ENCODE measurements at places on chromosomes 2 and 18.

GRCh38 chr2:40218679-40219078 lies 233.2 kb downstream of the SLC8A1 start:
- peak; percentile 51 for DNase-seq

DNA sequence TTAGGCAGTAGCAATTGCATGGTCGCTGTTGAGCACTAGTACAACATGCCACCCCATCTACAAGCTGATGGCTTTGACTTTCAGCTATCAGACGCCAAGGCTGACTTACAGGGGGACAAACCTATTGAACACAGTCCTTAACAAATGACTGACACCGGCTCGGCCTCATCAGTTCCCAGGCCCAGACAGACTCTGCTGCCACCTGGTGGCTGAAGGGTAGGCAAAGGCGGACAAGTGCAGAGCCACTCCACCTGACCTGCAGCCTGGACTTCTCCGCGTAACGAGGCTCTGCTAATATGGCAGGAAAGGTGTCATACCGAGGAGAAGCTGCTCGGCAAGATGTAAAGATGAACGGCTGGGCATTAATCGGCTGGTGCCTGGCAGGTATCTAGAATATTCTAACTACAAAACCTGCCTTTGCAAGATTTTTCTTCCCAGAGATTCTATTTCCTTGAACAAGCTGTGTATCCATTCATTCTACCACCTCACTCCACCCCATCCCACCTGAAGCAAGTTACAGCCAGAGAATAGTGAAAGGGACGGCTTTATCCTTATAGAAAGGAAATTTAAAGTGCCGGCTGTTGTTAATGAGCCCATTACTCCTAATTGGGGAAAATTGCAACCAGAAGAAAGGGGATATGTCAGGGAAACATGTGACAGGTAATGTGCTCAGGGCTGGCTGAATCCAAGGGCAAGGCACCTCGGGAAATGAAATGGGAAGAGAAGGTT lies 67.4 kb downstream of the STEAP3 start:
- DNase-seq: no peak

DNA sequence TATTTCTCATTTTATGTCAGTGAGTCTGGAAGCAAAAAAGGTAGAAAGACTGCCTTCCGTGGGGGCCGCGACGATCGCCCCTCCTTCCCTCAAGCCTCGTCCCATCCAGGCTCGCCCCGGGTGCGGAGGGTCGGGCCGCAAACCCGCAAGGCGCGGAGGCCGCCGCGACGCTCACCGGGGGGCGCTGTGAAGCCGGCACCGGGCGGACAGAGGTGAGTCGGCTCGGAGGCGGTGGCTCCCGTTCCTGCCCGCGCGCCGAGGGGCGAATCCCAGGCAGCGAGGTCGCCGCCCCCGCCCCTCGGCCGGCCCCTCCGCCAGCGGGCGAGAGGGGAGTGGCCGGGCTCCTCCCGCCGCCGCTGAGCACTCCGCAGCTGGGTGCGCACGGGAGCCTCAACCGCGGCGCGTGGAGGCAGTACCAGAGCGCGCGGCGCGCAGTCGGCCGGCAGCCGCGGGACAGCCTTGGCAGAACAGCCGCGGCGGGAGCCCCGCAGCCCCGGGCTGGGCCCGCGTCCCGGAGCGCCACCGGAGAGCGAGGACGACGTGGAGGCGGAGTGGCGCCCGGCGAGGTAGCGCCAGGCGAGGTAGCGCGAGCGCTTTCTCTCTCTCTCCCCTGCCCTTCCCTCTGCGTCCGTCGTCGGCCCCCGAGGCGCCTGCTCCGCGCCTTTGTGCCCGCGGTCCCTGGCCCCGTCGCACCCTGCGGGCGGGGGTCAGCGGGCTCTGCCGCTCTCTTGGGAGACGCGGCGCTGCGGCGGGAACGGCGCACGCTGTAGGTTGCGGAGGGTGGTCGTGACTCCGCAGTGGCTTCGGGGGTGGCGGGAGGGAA lies at the start of gene MYO1B:
TSS of gene MYO1B (plus strand) at position 359 of the 823 bp plus-strand sequence. CDS start 31,492 bp downstream, outside the sequence.
- DNase-seq: peak; percentile 67

- DNase-seq: no peak
These were observed 34.4 kb upstream of the DSG3 start for GRCh38 chr18:31413137-31413536.

DNA sequence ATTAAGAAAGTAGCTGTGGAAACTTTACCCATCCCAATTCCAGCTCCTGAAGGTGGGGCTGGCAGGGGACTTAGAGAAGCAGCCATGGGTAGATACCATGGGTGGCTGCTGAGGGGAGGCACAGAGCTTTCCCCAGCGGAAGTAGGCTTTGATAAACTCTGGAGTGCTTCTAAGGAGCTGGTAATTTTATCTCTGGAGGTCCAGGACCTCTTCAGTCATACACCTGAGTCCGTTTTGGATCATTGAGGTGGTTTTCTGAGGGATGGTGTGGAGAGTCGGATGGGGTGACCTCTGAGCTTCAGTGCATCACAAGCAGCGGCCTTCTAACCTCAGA lies 36.7 kb upstream of the BMP10 start:
- DNase-seq: no peak

DNA sequence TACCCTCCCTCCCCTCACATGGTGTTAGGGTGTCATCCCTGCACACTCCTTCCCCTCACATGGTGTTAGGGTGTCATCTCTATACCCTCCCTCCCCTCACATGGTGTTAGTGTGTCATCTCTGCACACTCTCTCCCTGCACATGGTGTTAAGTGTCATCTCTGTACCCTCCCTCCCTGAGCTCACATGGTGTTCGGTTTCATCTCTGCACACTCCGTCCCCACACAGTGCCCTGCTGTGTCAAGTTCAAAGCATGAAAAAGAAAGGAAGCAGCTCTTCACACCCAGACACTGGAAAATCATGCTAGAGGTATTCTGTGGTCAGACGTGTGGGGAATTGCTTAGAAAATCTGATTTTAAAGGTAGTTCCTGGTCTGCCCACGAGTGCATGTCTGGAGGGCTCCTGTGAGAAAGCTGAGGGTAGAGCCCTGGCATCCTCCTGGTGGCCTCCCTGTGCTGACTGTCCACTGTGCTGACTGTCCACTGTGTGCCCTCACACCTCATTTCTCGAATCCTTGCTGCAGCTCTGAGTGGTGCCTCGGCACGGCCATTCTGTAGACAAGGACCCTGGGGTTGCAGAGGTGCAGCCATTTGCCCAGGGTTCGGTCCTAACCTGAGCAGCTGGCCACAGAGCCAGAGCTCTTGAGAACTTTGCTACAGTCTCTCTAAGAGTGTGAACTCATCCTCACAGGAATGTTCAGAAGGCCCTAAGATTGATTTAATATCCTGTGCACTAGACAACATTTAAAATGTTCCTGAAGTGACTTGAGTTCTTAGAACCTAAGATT lies 69.1 kb upstream of the NFATC1 start:
- DNase-seq: no peak

GRCh38 chr2:126911111-126911796 lies 12.6 kb downstream of the TEX51 start:
- no peak for DNase-seq

DNA sequence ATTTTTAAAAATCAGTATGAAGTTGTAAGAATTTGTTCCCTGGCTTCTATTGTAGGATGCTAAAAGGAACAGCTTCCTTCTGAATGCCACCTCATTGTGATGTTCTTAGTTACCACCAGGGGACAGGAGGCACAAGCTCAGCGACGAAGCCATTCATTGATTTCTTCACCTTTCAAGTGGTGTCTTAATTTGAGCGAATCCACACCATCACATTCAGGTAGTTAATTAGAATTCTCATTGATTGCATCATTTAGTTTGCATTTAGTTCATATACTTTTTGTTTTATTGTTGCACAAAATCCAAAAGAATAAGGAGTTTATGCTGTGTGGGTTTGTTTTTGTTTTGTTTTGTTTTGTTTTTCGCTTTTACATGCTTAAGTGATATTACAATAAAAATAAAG lies 23.1 kb downstream of the CYP27C1 start:
- no peak for DNase-seq

GRCh38 chr2:71799013-71799575 lies 345.7 kb downstream of the DYSF start:
- DNase-seq: no peak

DNA sequence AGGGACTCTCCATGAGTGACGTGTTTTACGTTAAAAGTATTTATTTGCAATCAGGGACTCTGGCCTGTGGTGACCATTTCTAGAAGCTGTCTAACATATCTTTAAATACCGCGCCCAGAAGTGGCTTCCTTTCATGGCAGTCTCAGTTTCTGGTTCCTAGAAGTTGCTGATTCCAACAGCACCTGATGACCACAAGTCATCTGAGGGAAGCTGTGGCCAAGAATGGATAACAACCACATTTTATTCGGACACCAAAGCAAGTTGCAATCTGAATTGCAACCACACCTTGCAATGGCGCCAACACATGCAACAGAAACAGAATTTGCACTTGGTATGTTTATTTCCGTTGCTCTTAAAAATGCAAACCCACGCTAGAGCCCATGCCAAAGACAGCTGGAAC lies 33.1 kb downstream of the MEX3C start:
- no peak for DNase-seq

DNA sequence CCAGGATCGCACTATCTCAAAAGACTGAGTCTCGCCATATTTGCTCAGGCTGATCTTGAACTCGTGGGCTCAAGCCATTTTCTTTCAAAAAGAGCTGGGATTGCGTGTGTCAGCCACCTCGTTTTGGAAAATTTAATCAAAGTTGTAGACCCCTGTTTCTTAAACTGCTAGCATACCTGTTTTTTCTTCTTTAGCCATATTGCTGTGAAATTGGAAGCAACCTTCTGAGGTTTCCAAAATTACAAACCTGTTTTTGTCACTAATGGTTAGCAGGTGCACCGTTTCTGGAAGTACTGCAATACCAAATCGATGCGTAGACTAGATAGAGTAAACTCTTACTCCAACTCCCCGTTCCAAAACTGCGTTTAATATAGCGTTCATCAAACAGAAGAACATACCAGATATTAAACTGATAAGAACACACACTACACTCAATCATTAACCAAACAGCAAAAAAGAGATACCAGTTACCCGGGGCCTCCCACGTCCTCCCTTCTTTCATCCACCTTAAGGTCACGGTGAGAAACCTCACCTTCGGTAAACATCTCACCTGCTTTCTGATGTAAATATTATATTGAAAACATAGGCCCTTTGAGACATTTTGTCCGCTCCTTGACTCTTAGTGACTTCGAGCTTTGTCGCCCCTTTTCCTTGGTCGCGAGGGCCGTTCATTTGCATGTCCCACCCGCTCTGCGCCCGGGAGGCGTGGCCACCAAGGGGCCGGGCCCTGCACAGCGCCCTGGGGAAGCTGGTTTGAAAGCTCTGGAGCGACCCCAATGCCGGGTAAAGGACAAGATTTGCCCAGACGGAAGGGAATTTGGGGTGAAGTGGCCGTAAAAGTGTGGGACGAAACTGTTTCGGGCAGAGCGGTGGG lies at the start of gene RNU2-63P:
TSS of gene RNU2-63P (minus strand) at position 462 of the 874 bp plus-strand sequence.
- peak; percentile 91 for DNase-seq

GRCh38 chr2:169426069-169426663 lies 53.1 kb upstream of the BBS5 start:
- DNase-seq: no peak

GRCh38 chr18:48871391-48872166 lies 79.2 kb downstream of the SMAD7 start:
- no peak for DNase-seq

DNA sequence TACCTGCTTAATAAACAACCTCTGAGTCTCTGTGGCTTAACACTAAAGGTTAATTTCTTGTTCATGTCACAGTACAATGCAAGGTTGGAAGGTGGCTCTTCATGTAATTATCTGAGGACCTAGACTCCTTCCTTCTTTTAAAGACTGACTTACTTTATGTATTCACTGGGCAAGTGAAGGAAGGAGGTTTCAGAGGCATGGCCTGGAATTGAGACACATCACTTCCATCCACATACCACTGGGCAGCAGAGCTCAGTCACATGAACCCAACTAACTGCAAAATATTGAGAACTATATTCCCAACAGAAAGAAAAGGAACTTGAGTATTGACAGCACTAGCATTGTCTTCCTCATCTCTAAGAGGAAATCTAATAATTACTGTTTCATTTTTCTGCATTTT lies 57.5 kb upstream of the FN1 start:
- no peak for DNase-seq

DNA sequence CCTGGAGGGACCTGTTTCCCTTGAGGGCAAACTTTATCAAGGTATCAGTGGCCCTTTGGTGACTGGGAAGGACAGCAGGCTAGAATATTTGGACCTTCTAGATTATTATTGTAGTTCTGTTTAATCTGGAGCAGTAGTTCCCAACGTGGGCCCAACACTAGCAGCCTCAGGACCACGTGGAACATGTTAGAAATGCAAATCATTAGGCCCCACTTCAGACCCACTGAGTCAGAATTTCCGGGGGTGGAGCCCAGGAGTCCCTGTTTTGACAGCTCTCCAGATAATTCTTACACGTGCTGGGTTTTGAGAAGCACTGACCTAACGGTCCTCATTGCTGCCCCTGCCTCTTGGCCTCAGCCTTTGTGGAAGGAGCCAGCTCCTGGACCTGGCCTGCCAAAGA lies 25.5 kb upstream of the DYNC2LI1 start:
- no peak for DNase-seq

GRCh38 chr18:32200766-32201165 lies 10.9 kb downstream of the MEP1B start:
- no peak for DNase-seq

DNA sequence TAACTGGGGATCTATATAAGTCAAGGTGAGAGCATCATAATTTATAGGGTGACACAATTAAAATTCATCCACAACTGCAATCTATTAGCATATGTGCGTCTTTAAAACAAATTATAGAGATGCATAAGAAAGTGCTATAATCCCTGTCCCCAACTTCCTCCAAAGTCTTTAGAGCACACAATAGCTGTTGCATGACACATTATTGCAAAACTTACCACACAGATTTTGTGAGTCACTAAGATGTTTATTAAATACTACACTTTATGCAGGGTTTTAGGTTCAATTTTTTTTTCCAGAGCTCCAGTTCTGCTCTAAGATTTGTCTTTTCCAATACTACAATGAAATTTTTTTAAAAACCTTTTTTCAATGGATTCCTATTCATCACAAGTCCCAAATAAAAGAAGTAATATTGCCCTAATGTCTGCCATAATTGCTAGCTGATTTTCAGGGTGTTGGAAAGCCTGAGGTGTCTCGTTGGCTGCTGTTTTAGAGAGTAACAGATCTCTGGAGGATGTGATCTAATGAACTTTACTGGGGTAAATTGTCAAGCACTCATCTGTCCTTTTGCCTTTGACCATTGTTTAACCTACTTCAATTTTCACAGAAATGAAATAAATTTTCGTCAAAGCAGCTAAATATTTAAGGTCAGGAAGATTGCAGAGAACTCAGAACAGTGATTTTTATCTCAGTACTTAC lies 250.5 kb upstream of the NETO1 start:
- no peak for DNase-seq

GRCh38 chr2:217491271-217491670 lies 511.5 kb downstream of the TNS1 start:
- DNase-seq: peak; percentile 39

GRCh38 chr18:23300231-23300805 lies 152.8 kb upstream of the RIOK3 start:
- no peak for DNase-seq

DNA sequence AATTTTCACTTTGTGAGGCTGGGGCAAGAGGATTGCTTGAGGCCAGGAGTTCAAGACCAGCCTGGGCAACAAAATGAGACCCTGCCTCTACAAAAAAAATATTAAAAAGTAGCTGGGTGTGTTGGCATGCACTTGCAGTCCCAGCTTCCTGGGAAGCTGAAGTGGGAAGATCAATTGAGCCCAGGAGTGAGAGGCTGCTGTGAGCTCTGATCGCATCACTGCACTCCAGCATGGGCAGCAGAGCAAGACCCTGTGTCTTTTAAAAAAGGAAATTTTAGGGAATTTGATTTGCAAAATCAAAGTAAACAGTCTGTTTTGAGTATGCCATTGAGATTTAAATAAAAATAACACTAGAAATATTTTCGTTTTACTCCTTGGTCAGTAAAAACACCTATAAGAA lies 27.4 kb downstream of the ATG16L1 start:
- DNase-seq: no peak

Measured in common myeloid progenitor, CD34-positive (primary cell).